Neural crest cell (in vitro differentiated cells): ENCODE measurements at places on chromosomes 2 and 18. TPM values are rescaled to one million over a fixed set of nuclear protein-coding genes. Genes with fewer than 3 reads are reported as not detected.

GRCh38 chr2:42767080-42767898 lies 3.4 kb upstream of the OXER1 start:
- peak overlapping the region; percentile 28 for H3K27ac ChIP-seq
- H3K4me3 ChIP-seq: no peak overlapping the region
- H3K4me1 ChIP-seq: no peaks in the 10 kb centered on the region
- no peak for DNase-seq
- H3K27me3 ChIP-seq: no peaks in the 10 kb centered on the region

DNA sequence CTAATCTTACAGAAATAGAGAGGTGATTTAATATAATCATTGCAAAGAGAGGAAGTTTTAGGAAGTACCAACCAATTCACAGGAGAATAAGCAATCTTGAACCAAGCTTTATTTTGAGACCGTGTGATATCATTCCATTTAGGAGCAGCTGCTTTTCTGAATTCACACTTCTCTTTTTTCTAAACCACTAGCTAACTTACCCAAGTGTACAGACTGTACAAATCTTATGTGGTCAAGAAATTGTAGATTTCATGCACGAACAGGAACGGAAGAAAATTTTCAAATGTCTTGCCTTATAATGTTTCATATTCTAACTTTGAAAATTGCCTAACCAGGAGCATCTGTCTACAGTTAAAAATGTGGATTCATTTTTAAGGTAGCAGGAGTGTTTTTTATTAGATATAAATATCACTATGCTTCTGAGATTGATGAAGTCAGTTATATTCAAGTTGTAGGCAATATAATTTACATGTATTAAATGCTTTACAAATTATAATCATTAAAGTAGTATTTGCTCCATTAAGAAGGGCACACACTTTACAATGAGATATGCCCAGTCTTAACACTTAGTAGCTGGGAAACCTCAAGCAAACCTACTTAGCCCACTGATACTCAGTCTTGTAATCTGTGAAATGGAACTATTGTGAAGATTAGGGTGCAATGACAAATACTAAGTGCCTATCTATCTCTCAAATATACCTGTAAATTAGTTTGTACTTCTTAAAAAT lies 302.2 kb upstream of the STON1 start:
- no peak overlapping the region for H3K27ac ChIP-seq
- no peak overlapping the region for H3K4me3 ChIP-seq
- H3K27me3 ChIP-seq: no peaks in the 10 kb centered on the region
- no peaks in the 10 kb centered on the region for H3K36me3 ChIP-seq
- DNase-seq: no peak

- no peaks in the 10 kb centered on the region for H3K27me3 ChIP-seq
- H3K4me3 ChIP-seq: no peak overlapping the region
- DNase-seq: no peak
- H3K4me1 ChIP-seq: peaks cover 12% of the 10 kb centered on the region
Observed at GRCh38 chr2:171811245-171811628, 82.8 kb downstream of the SLC25A12 start.

DNA sequence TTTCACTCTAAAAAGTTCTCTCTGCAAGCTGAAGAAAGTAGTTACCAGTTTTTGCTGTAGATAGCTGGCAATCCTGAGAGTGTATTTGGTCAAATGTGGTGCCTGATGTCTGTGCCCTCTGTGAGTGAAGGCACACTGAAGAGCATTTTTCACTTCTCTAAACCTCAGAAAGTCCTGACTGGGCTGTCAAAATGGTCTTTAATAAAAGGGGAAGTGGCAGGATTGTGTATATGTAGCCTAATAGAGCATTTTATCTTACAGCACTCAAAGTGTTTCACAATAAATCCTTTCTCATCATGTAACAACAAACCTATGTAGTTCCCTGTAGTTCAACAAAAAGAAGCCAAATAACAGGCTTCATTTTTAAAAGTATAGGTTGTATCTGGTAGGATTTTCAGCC lies 1552.3 kb upstream of the SLC39A10 start:
- no peak for DNase-seq
- H3K4me3 ChIP-seq: no peak overlapping the region
- H3K36me3 ChIP-seq: no peaks in the 10 kb centered on the region
- no peaks in the 10 kb centered on the region for H3K4me1 ChIP-seq
- H3K27ac ChIP-seq: no peak overlapping the region

GRCh38 chr2:111139637-111140317 lies 19.1 kb downstream of the BCL2L11 start:
- no peak overlapping the region for H3K4me3 ChIP-seq
- H3K36me3 ChIP-seq: peaks cover 22% of the 10 kb centered on the region
- no peaks in the 10 kb centered on the region for H3K27me3 ChIP-seq
- H3K4me1 ChIP-seq: peaks cover 18% of the 10 kb centered on the region
- H3K27ac ChIP-seq: no peak overlapping the region

- no peak overlapping the region for H3K4me3 ChIP-seq
- no peak overlapping the region for H3K27ac ChIP-seq
- no peaks in the 10 kb centered on the region for H3K36me3 ChIP-seq
- H3K4me1 ChIP-seq: peaks cover 11% of the 10 kb centered on the region
- no peaks in the 10 kb centered on the region for H3K27me3 ChIP-seq
- no peak for DNase-seq
Observed at GRCh38 chr2:1975060-1975459, 230.7 kb upstream of the PXDN start.

GRCh38 chr18:28789502-28789901 lies 612.6 kb upstream of the CDH2 start:
- no peak overlapping the region for H3K4me3 ChIP-seq
- no peaks in the 10 kb centered on the region for H3K27me3 ChIP-seq
- H3K4me1 ChIP-seq: peaks cover 22% of the 10 kb centered on the region
- DNase-seq: no peak
- no peak overlapping the region for H3K27ac ChIP-seq

DNA sequence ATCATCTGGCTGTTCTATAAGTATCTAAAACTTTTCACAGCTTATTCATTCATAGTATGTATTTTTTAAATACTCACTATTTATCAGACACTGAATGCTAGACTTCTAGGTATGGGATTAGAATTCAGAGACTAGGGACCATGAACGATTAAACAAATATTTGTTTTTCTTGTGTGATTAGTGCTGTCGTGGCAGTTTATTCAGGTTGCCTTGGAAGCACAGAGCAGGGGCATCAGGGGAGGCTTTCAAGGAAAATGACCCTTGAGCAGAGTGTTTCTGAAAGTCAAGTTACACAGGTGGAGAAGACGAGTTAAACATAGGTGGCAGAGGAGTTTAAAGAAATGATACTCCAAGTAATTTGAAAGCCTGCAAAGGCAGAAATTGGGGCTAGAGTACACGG lies 5.7 kb downstream of the SPOPL start:
- H3K4me1 ChIP-seq: peaks cover 39% of the 10 kb centered on the region
- no peak for DNase-seq
- no peak overlapping the region for H3K4me3 ChIP-seq
- no peaks in the 10 kb centered on the region for H3K27me3 ChIP-seq
- H3K27ac ChIP-seq: no peak overlapping the region

AGFG1 gene
- 68.9 and 71.6 TPM in 2 replicates for total RNA-seq

DUSP19 gene
- 3.5 and 4.7 TPM in 2 replicates for total RNA-seq

EGR4 gene
- total RNA-seq: not detected in 2 replicates

UGT1A3 gene
- total RNA-seq: not detected in 2 replicates

DSG4 gene
- not detected in 2 replicates for total RNA-seq

PREB gene
- total RNA-seq: 52.5 and 56.3 TPM in 2 replicates
